CD4-positive, alpha-beta T cell treated with Interleukin-12 subunit alpha and Interleukin-12 subunit beta, for 1 hour (primary cell): ENCODE measurements at places on chromosomes 13 and 19.

GRCh38 chr13:36763126-36763722, 55.8 kb upstream of the RFXAP start:
- DNase-seq = no peak

DNA sequence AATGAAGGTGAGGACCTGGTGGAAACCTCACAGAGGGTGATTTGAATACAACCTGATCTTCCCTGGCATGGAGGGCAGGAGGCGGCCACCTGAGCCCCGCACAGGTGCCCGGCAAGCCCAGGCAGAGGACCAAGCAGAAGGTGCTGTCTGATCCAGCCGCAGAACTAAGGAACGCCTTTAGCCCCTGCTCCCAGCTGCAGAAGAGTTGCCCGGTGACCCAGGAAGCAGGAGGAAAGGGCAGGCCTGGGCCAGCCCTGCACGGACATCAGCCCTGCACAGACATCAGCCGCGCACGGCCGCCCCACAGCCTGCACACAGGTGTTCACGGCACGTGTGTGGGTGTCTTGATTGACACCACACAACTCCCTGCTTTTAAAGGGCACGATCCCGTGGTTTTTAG, 43.1 kb downstream of the RASA3 start:
- DNase-seq = no peak

GRCh38 chr13:45215392-45216077, 14.7 kb upstream of the KCTD4 start:
- DNase-seq = no peak

GRCh38 chr13:20940083-20940482, 37.5 kb upstream of the XPO4 start:
- no peak for DNase-seq

DNA sequence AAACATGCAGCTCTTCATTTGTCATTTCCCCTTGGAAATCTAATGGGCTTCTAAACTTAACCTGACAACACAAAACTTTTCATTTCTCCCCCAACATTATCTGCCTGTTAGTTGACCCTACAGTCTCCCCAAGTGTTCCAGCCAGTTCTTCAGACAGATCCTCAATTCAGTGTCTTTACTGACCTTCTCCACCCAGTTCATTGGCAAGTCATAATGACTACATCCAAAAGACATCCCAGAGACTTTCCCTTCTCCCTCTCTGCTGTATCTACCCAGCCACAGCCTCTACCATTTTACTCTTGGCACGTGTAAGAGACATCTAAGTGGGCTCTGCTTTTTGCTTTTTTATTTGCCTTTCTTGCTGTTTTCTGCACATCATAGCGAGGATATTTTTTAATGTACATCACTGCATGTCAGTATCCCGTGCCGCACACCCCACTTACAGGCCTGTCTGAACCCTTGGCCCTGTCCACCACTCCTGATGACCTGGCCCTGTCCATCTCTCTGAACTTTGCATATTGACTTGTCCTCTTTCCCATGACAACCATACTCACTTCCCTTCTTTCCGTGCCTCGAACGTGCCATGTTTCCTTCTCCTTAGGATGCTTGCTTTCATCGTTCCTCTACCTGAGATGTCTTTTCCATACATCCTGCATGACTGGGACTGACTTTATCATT, 391.9 kb downstream of the IRS2 start:
- DNase-seq = no peak

DNA sequence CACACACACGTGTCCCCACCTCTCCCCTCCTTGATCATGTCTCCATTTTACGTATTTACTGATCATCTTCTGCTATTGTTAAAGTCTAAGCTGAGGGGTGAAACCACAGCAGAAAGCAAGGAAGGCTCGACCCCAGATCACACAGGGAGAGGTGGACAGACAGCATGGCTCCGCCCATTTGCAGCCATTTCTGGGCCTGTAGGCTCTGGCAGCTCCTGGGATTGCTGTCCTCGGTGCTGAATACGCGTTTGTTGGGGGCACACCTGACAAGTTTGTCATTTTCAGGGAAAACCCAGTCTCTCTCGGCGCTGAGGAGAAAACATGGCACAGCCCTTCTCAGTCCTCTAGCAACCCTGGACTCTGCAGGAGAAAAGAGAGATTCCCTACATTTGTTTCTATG, 8.0 kb downstream of the TMEM86B start:
- no peak for DNase-seq

DNA sequence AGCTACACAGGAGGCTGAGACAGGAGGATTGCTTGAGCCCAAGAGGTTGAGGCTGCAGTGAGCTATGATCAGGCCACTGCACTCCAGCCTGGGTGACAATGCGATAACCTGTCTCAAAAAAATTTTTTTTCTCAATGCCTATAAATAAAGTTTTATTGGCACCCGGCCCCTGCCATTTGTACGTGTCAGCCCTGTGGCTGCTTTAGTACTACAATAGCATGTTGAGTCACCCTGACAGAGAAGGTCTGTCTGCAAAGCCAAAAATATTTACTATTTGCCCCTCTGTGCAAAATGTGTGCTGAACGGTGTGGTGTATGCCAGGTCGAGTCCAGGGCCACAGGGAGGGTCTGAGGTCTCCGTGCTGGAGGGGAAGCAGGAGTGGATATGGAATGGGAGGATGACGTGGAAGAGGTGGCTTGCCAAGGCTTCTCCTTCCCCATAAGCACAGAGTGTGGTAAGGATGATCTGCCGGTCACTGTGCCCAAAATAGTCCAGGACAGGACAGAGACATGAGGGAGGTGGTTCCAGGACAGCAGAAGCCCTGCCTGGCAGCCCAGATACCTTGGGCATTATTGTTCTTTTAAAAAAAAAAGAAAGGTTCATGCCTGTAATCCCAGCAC, 10.0 kb downstream of the NMRK2 start:
- no peak for DNase-seq

GRCh38 chr19:17215127-17215971, at the start of gene USE1:
USE1 (plus strand) TSS chr19:17215357; CDS start chr19:17215406, 49 bp downstream.
- DNase-seq = peak; percentile 90

DNA sequence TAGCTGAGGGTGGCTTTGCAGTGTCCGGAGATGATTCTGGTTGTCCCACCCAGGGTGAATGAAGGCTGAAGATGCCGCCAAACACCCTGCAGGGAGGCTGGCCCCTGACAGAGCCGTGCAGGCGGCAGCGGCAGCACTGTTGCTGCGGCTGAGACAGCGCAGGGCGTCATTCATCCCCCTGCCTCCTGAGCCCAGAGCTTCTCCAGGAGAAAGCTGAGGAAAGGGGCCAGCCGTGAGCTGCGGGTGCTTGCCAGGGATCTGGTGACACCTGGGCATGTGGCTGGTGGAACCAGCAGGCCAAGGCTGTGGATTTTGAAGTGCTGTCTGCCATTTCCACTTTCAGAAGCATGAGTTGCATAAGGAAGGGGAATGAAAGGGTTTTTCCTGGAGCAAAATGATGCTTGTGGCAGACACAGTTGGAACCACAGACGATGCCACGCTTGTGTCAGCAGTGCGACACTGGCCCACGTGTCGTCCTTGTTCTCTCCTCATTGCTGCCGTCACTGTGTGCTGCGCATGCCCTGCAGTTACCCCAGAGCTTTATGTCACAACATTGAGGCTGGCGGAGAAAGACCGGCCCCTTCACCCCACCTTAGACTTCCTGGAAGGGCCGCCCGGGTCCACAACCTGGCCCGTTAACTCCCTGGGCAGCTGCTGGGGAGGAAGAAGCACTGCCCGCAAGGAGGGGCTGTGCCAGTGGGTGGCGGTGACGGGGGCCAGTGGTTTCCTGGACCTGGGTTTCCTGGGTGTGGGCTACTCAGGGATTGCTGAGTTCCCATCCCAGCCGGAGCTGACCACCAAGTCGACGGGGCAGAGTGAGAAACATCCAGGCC, 22.7 kb downstream of the TFDP1 start:
- DNase-seq = peak; percentile 9

- DNase-seq = peak; percentile 20
Observed at GRCh38 chr19:45402298-45403061, 2.4 kb downstream of the PPP1R13L start.

DNA sequence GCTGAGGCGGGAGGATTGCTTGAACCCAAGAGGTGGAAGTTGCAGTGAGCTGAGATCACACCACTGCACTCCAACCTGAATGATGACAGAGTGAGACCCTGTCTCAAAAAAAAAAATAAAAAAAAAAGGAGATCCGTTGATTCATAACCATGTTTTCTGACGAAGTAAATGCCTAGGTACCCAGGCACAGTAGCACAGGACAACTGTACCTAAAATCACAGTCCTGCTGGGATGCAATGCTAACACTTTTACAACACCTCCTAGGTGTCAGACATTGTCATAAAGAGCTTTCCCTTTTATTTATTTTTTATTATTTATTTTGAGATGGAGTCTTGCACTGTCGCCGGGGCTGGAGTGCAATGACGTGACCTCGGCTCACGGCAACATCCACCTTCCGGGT, 2.5 kb upstream of the TTC9B start:
- no peak for DNase-seq

DNA sequence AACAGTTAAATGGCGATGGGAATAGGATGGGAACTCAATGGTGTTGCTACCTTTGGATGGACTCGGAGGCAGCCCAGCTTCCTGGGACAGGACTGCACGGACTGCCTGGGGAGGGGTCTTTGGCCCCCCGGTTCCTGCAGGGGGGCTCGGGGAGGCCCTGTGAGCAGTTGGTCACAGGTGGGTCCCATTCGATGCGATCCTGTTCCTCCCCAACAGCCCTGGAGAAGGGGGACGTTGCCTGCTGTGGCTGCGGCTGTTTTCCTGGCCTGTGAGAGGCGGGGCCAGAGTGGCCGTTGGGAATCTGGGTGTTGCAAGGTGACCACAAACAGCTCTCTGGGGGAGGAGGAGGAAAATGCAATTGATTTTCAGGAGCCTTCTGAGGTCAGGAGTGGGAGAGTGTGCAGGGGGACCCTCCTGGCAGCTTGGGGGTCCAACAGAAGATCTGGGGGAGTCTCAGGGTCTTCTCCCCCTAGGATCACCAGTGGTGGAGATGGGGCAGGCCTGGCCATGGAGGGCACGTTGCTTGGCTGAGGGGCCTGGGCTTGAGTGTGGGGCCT, 1.9 kb upstream of the PLPPR3 start:
- no peak for DNase-seq

- no peak for DNase-seq
Observed at GRCh38 chr13:43284162-43284561, 260.8 kb downstream of the DNAJC15 start.

DNA sequence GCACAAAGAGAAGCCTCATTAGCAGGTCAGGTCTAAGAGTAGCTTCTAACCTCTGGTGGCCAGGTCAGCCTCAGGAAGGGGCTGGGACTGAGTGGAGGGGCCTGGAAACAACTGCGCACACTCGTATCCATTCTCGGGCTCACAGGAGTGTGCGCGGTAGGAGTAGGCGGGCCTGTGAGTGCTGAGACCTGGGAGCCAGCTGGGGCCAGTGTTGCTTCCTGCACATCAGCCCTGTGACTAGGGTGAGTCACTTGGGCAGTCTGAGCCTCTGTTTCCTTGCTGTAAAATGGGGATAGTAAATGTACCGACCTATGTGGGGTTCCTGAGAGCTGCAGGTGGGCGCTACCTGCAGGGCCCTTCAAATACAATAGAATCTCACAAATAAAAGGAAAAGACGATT, 26.9 kb downstream of the SIN3B start:
- no peak for DNase-seq

- peak; percentile 81 for DNase-seq
Observed at GRCh38 chr19:43594710-43595604, 977 bp downstream of the IRGQ start.

- no peak for DNase-seq
Observed at GRCh38 chr19:30562981-30563380, 190.8 kb downstream of the ZNF536 start.

DNA sequence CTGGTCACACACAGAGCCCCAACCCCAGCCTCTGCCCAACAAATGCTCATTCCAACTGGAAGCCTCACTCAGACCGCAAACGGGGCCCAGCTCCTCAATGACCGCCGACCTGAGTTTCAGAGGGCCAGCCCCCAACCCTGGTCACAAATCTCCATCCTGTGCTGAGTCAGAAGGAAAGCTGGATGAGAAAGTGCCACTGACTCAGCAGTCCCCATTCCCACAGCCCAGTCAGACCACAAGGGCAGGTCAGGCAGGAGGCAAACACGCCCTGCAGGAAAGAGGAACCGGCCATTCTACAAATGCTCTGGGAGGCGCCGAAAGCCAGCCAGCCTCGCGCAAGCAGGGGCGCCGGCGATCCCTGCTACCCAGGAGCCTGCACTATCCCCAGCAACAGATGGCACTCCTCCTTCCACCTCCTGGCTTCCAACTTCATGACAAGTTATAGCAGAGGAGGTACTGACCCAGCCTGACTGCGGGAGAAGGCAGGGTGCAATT, 14.1 kb upstream of the PRKD2 start:
- peak; percentile 27 for DNase-seq

GRCh38 chr13:41563984-41564365, 106.6 kb downstream of the RGCC start:
- no peak for DNase-seq
